NCI-H460 (cell line): ENCODE measurements at places on chromosomes 12 and 14. TPM values are rescaled to one million over a fixed set of nuclear protein-coding genes. Genes with fewer than 3 reads are reported as not detected.

The ACOT6 gene
- not detected in 2 replicates for total RNA-seq

The SPPL3 gene
- 11.5 and 12.5 TPM in 2 replicates for total RNA-seq

The CATSPERB gene
- 0.06 and 0.20 TPM in 2 replicates for total RNA-seq

The TTC9 gene
- 0.67 and 0.95 TPM in 2 replicates for total RNA-seq

The CLEC12A gene
- not detected in 2 replicates for total RNA-seq

The SERPINA12 gene
- total RNA-seq = not detected in 2 replicates

The SPATA7 gene
- 42.9 and 50.2 TPM in 2 replicates for total RNA-seq

The KLRF1 gene
- 0.22 TPM in 1 of 2 replicates, not detected in the other for total RNA-seq

The DHRS2 gene
- 0.69 and 0.84 TPM in 2 replicates for total RNA-seq

The SRRM4 gene
- total RNA-seq = 0.03 TPM in 1 of 2 replicates, not detected in the other

The SMIM41 gene
- total RNA-seq = 0.12 TPM in 1 of 2 replicates, not detected in the other

The TMEM121 gene
- total RNA-seq = 1.9 and 3.1 TPM in 2 replicates

The DHRS4L2 gene
- 19.4 and 21.7 TPM in 2 replicates for total RNA-seq

The FOXG1 gene
- 0.02 TPM in 1 of 2 replicates, not detected in the other for total RNA-seq

The BTG1 gene
- total RNA-seq = 29.5 and 32.6 TPM in 2 replicates

The POTEM gene
- not detected in 2 replicates for total RNA-seq

The CPNE8 gene
- total RNA-seq = 41.4 and 47.3 TPM in 2 replicates

The CLECL1 gene
- not detected in 2 replicates for total RNA-seq

The SERPINA5 gene
- total RNA-seq = 0.15 TPM in 1 of 2 replicates, not detected in the other

The ERP27 gene
- total RNA-seq = not detected in 2 replicates

The FOXM1 gene
- total RNA-seq = 23.8 and 28.1 TPM in 2 replicates

The IFNG-AS1 gene
- total RNA-seq = not detected in 2 replicates

The PTPN6 gene
- 3.4 and 5.4 TPM in 2 replicates for total RNA-seq

The DEPDC4 gene
- total RNA-seq = 1.7 and 3.3 TPM in 2 replicates

The ZFHX2 gene
- 0.15 and 0.43 TPM in 2 replicates for total RNA-seq

The MMP14 gene
- total RNA-seq = 0.30 and 0.89 TPM in 2 replicates

The HOXC12 gene
- not detected in 2 replicates for total RNA-seq

The RFLNA gene
- total RNA-seq = not detected in 2 replicates

The IFNG gene
- total RNA-seq = not detected in 2 replicates

The PTCSC3 gene
- total RNA-seq = not detected in 2 replicates

The DBX2 gene
- not detected in 2 replicates for total RNA-seq
